ENCODE measurements at places on chromosomes 1 and 21. TPM values are rescaled to one million over a fixed set of nuclear protein-coding genes. Genes with fewer than 3 reads are reported as not detected.

The EIF2D gene
- total RNA-seq: 47.9 TPM

The TRNP1 gene
- total RNA-seq: 13.2 TPM

The BGLAP gene
- not detected for total RNA-seq

The RUNX3 gene
- total RNA-seq: not detected

The DNMT3L gene
- not detected for total RNA-seq
